Suprapubic skin (tissue), 4 donors: ENCODE measurements at places on chromosomes 12 and 14. TPM values are rescaled to one million over a fixed set of nuclear protein-coding genes. Genes with fewer than 3 reads are reported as not detected.

DNA sequence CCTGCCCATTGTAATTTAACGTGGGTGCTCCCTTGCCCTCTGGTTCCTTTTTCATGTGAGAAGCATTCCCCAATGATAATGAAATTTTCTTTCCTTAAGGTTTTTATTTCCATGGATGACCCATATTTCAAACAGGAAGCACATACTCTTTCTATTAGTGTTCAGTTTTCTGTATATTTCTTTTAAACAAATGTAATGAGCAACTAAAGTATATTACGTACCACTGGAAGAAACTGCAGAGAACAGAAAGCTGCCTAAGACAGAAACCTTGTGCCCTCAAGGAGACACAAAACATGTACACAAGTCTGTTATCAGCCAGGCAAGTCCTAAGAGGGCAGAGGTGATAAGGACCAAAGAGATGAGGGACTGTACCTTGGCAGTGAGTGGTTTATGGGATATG is 414.9 kb downstream of the ETNK1 start:
- no peak for DNase-seq

The RTL1 gene
- total RNA-seq, result not detected

The TAS2R14 gene
- 2.5 TPM for total RNA-seq

DNA sequence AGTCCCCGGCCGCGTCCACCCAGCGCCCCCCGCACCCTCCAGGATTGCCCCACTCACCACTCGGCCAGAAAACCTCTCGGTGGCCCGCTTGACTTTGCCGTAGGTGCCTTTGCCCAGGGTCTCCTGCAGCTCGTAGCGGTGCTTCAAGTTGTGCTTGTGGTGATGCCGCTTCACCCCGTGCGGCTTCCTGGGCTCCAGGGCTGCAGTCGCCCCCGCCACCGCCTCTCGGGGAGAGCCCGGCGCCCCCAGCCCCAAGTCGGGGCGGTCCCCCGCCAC is 459 bp downstream of the NUAK1 start:
- DNase-seq, result no peak

The FOS gene
- total RNA-seq, result 2,749 TPM
